ENCODE measurements at places on chromosomes 7 and 10. TPM values are rescaled to one million over a fixed set of nuclear protein-coding genes. Genes with fewer than 3 reads are reported as not detected.
A peak's percentile ranks its signal among the peaks of the same experiment; 100 is the strongest.

The SLC18A3 gene
- not detected for total RNA-seq

DNA sequence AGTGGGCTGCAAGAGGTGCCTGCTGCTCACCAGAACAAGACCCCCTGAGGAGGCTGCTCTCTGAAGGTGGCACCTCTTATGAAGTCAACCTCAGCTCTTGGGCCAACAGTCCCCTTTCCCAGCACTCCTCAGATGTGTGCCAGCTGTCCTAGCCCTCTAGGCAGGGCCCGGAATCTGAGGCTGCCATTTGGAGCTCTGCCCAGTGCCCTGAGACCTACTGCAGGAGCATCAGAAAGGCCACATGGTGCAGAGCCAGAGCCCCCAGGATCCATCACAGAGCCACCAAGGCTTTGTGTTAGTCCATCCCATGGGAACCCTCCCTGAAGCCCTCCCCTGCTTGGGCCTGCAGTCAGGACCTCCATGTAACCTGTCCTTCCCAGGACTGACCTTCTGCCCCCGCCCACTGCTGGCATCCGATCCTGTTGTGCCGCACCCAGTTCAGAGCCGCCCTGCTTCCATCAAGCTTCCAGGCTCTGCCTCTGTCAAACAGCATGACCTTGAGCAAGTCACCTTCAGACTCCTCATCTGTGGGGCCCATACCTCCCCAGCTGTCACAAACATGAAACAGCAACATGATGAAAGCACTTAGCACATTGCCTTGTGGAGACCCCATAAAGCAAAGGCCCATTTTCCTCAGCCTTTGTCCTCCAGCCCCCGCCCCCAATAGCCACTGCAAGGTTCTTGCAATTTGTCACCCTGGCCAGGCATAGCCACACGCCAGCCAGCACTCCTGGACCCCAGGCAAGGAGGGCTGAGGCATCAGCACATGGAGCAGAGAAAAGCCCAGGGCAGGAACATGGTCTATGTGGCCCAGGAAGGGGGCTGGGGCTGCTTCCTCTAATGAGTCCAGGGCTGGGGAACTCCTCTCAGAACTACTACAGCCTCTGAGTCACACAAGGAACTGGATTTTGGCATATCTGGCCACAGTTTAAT, 51.7 kb downstream of the GRID1 start:
- DNase-seq: no peak

- no peak for DNase-seq
Measured at GRCh38 chr7:151076863-151077704, 3.5 kb downstream of the FASTK start.

DNA sequence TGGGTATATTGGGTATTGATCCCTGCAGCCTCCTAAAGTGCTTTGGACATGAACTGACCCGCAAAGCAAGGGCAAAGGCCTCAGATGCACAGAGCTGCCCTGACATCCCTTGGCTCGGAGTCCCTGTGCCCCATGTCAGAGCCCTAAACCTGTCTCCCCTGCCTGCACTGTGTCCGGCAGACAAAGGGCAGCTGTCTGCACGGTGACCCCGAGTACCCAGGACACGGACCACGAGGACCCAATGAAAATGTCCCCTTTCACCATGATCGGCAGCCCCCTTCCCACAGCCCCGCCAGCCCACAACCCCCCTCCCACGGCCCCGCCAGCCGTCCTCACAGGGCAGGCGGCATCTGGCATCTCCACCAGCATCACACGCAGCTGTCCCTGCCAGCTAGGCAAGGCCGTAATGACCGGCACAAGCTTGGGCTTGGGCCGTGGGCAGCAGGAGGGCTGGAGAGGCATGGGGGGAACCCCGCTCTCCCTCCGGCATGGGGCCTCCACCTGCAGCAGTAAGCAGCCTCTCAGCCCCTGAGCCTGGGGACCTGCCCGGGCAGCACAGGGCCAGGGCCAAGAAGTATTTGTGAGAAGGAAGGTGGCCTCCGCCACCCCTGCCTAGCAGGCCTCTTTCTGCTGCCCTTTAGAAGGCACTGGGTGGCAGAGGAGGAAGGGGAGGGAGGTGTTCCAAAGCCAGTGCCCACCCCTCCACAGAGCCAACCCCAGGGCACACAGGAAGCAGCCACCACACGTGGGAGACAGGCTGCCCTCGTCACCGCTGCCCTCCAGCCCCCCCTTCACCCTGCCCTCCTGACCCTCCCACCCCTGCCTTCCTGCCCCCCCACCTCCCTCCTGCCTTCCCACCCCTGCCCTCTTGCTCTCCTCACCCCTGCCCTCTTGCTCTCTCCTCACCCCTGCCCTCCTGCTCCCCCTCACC, 10.1 kb downstream of the NUDT1 start:
- DNase-seq: no peak

DNA sequence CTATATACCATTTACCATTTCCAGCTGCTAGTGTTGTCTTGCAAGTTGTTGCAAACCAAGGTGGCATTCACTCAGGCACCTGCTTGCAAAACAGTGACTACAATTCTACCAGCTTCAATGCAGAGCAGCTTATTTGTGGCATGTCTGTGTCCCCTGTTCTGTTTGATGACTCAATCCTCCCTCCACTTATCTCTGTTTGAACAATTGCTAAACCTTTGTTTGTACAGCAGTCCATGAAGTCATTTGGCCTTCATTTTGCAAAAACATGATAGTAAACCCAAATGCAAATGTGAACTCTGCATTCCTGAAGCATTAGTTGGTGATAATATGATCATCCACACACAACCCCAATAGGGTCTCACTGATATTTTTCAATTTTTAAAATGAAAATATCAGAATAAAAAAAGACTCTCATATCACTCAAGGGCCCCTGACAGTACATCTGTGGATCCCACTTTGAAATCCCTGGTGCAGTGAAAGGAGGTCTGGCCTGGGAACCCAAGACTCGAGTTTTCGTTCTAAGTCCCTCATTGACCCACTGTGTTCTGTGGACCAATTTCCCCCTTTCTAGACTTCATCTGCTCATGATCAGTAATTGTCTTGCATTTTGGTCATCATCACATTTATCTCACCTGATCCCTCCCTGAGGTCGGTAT, 425.4 kb downstream of the RPS24 start:
- peak; percentile 9 for DNase-seq

- DNase-seq: no peak
Measured at GRCh38 chr7:132866144-132866531, 215.8 kb downstream of the CHCHD3 start.

- DNase-seq: no peak
Measured at GRCh38 chr10:122413327-122413726, 38.8 kb downstream of the PLEKHA1 start.

DNA sequence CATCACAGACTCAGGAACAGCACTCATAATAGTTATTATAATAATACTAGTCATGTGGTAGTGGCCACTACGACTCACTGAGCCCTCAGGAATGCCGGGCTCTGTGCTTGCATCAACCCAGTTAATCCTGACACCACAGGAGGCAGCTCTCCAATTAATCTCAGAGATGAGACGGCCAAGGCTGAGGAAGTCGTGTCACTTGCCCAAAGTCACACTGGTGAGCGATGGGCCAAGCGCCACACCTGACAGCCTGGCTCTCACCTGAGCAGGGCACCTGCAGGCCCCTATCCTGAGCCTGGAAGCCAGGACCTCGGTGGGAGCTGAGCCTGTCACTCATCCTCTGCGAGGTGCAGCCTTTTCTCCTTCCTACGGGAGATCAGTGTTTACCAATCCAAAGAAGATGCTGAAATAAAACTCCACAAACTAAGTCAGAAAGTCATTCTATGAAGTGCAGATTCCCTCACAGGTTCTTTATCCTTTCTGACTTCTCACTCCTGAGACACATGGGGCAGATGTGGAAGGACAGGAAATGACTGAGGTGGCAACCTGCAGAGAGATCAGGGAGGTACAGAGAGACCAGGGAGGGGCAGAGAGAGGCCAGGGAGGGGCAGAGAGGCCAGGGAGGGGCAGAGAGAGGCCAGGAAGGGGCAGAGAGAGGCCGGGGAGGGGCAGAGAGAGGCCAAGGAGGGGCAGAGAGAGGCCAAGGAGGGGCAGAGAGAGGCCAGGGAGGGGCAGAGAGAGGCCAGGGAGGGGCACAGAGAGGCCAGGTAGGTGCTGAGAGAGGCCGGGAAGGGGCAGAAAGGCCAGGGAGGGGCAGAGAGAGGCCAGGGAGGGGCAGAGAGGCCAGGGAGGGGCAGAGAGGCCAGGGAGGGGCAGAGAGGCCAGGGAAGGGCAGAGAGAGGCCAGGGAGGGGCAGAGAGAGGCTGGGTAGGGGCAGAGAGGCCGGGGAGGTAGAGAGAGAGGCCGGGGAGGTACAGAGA, 38.5 kb downstream of the VIPR2 start:
- DNase-seq: no peak
